ENCODE measurements at places on chromosomes 12 and 14.

- no peak for DNase-seq
Observed at GRCh38 chr12:7498809-7499208, 4.8 kb downstream of the CD163 start.

- DNase-seq = no peak
Observed at GRCh38 chr12:14751986-14752385, 51.3 kb downstream of the WBP11 start.

- no peak for DNase-seq
Observed at GRCh38 chr14:61573748-61574513, 121.4 kb upstream of the HIF1A start.

- no peak for DNase-seq
Observed at GRCh38 chr12:95513599-95513998, 37.7 kb downstream of the USP44 start.

- DNase-seq = no peak
Observed at GRCh38 chr12:53222806-53223261, 9.2 kb downstream of the RARG start.

DNA sequence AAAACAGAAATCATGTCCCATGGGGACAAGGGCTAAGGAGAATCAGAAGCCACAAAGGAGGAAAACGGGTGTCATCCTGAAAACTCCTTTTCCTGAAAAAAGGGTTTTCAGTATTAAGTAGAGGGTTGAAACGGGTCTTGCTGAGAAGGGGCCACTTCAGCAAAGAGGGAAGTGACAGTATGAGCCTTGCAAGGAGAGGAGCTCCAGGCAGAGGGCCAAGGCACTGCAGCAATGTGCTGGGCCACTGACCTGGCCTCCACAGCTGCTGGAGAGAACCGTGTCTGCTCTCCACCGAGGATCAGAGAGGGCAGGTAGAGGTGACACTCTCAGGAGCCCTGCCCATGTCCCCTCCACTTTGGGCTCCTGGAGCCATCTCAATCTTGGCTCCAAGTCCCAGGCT is 103.3 kb downstream of the NCOR2 start:
- peak; percentile 4 for DNase-seq

GRCh38 chr14:38042322-38042721 is 165.4 kb upstream of the SSTR1 start:
- DNase-seq = no peak

DNA sequence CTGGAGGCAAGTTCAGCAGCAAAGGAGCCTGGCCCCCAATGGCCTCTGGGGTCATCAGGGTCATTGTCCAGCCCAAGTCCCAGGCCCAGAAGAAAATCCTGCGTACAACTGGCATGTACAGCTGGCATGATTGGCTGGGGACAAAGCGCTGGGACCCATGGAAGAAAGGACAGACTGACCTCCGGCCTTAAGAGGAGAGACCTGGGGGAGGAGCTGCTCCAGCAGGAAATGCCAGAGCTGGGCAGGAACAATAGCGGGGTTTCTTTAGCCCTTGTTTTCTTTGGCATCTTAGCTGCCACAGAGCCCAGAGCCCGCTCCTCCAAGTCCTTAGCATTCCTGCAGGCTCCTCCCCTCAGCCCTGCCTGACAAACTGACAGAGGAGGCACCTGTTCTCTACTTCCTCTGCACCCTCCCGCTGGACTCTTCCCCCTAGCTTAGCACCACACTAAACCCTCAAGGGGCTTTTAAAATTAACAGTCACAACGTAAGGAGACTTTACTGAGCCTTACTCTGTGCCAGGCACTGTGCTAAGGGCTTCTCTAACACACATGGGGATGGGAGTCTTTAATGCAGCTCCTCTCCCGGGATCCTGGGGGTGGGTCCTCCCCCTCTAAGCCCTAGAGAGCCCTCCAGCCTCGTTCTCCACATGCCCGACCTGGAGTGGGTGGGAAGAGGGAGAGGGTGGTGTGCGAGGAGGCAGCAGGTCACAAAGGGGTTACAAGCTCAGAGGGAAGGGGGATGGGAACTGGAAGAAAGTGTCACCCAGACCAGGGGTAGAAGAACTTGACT is 1.8 kb upstream of the AQP5 start:
- DNase-seq = peak; percentile 20

GRCh38 chr12:72610342-72610741 is 338.2 kb downstream of the TRHDE start:
- no peak for DNase-seq

GRCh38 chr14:93268406-93268805 is 61.4 kb downstream of the UBR7 start:
- DNase-seq = no peak

DNA sequence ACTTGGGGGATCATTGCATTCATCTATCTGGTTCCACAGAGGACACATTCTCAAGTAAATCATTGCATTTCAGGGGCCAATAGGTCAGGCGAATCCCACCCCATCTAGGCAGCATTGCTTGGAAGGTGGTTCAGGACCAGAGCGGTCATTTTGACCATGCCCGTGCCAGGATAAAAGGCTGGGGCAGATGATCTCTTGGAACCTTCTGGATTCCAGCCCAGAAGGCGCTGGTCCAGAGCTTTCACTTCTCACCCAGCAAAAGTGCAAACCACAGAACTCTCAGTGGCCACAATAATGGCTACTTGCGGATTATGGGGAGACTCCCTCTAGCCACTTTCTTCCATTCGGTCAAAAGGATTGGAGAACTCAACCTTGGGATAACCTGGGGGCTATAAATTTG is 595 bp upstream of the KRT85 start:
- no peak for DNase-seq

- DNase-seq = no peak
Observed at GRCh38 chr12:11745113-11745512, 95.6 kb downstream of the ETV6 start.

- DNase-seq = no peak
Observed at GRCh38 chr12:70042675-70043074, 200.6 kb upstream of the CNOT2 start.

GRCh38 chr14:53054457-53054856 is 98.7 kb downstream of the DDHD1 start:
- DNase-seq = no peak

- no peak for DNase-seq
Observed at GRCh38 chr12:65670775-65671174, 153.5 kb upstream of the HMGA2 start.

DNA sequence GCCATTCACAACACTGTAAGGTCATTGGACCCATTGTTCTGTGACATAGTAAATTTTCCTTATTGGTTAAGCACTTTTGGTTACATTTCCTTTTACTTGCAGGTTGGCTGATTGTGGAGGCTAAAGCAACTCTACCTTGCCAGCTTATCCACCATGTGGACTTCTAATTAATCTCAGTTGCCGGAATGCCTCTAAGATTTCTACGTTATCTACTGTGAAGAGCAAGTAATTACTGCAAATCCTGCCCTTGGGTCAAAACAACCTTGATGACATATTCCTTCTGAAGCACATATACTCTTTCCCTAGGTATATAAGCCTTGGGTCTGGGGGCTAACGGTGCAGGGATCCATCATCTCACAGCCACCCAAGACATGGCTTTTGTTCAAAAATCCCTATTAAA is 19.5 kb upstream of the MORN3 start:
- no peak for DNase-seq

GRCh38 chr12:49767333-49767732 is 26.0 kb downstream of the TMBIM6 start:
- DNase-seq = no peak

- DNase-seq = no peak
Observed at GRCh38 chr12:130337488-130338303, at the start of gene PIWIL1. Gene PIWIL1 (plus strand): TSS chr12:130337887. CDS start chr12:130342592, 4,705 bp downstream.

- no peak for DNase-seq
Observed at GRCh38 chr12:52366738-52367485, at the start of gene KRT85. Gene KRT85 (minus strand): TSS chr12:52367481. CDS start chr12:52367405, 76 bp downstream.

- DNase-seq = peak; percentile 100
Observed at GRCh38 chr14:61524211-61524806, 171.0 kb upstream of the HIF1A start.

GRCh38 chr12:16756833-16757555 is 151.0 kb upstream of the LMO3 start:
- DNase-seq = no peak

DNA sequence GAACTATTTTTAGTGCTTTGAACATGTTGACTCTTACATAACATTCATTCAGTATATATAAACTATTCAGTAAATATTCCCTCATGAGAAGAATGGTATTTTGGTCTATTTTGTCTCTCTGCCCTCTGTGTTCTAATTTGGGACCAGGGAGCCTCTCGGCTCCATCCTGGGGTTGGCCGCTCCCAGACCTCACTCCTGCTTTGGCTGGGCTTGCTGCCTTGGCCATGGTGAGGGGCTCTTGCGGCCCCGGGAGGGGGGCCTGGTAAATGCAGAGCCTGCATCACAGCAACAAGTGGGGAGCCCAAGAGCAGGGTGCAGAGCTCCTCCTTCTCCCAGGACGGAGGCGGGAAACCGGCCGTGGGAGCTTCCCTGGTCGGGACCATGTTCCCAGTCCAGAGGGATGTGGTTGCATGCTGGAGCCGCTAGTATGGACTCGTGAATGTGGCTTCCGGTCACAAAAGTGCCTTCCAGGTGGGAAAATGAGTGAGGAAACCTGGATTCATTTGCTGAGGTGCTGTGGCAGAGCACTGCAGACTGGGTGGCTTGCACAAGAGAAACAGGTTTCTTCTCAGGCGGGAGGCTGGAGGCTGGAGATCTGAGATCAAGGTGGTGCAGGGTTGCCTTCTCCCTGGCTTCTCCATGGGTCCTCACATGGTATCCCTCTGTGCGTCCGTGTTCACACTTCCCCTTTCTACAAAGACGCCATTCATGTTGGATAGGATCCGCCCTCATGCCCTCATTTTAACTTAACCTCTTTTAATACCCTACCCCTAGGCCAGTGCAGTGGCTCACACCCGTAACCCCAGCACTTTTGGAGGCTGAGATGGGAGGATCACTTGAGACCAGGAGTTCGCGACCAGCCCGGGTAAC is 250.2 kb downstream of the CACNA1C start:
- no peak for DNase-seq

GRCh38 chr12:102067574-102068258 is 5.9 kb upstream of the WASHC3 start:
- DNase-seq = no peak

DNA sequence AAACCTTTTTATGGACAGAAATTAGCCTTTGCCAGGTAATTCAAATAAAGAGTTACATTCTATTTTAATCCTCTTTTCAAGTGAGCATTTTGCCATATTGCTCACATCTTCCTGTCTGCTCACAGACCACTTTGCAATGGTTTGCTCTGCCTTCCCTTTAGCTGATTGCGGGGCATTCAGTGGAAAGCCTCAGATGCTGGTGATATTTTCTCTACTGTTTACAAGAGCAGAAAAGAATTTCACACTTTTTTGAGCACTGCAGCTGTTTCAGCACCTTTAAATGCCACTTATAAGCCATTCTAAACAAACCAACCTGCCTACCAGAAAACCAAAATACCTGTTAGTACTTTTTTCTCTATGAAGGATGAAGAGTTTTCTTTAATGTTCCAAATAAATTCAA is 195.7 kb upstream of the LRIG3 start:
- no peak for DNase-seq
